ENCODE measurements at places on chromosomes 7 and 10. TPM values are rescaled to one million over a fixed set of nuclear protein-coding genes. Genes with fewer than 3 reads are reported as not detected.

OR2A14 gene
- not detected for total RNA-seq

LAMB4 gene
- 0.36 TPM for total RNA-seq

OR13A1 gene
- not detected for total RNA-seq

NIPSNAP2 gene
- total RNA-seq, result 52.3 TPM

KNDC1 gene
- 0.36 TPM for total RNA-seq

CAMK2B gene
- not detected for total RNA-seq

TUBGCP2 gene
- total RNA-seq, result 48.4 TPM

XRCC2 gene
- total RNA-seq, result 6.7 TPM

SOSTDC1 gene
- total RNA-seq, result not detected

PRKG1 gene
- 10.8 TPM for total RNA-seq

OGDHL gene
- total RNA-seq, result 0.36 TPM

ATOH7 gene
- 0.15 TPM for total RNA-seq

UBE2H gene
- 29.5 TPM for total RNA-seq

H2BK1 gene
- total RNA-seq, result not detected

RPEL1 gene
- total RNA-seq, result 0.15 TPM

TBC1D12 gene
- total RNA-seq, result 8.3 TPM

HMX3 gene
- total RNA-seq, result not detected

UNCX gene
- total RNA-seq, result not detected

TAS2R39 gene
- total RNA-seq, result not detected

FGFR2 gene
- total RNA-seq, result not detected

IL15RA gene
- under 0.01 TPM for total RNA-seq

ELFN1 gene
- 2.8 TPM for total RNA-seq

ARHGEF5 gene
- total RNA-seq, result 1.5 TPM

SSC4D gene
- not detected for total RNA-seq

SMKR1 gene
- not detected for total RNA-seq

CFAP70 gene
- 1.5 TPM for total RNA-seq

NPC1L1 gene
- not detected for total RNA-seq

DYNC1I1 gene
- 1.2 TPM for total RNA-seq

HOXA9 gene
- not detected for total RNA-seq

C10orf105 gene
- not detected for total RNA-seq

SPDYE2 gene
- total RNA-seq, result not detected

WDFY4 gene
- not detected for total RNA-seq

GAD2 gene
- total RNA-seq, result not detected

CLDN3 gene
- not detected for total RNA-seq

MICU1 gene
- total RNA-seq, result 50.9 TPM

CALCR gene
- 0.36 TPM for total RNA-seq

SLC16A9 gene
- total RNA-seq, result not detected

BHLHA15 gene
- total RNA-seq, result 0.33 TPM

AIFM2 gene
- total RNA-seq, result 10.2 TPM

WDR86 gene
- total RNA-seq, result 0.69 TPM

SPDYE1 gene
- not detected for total RNA-seq

GPR26 gene
- total RNA-seq, result not detected

NPY4R gene
- not detected for total RNA-seq

Data from melanocyte of skin (primary cell).